Effector CD4-positive, alpha-beta T cell (primary cell): ENCODE measurements at places on chromosomes 5 and 9.

GRCh38 chr5:10304932-10305331 is 2.8 kb downstream of the CMBL start:
- DNase-seq = no peak

DNA sequence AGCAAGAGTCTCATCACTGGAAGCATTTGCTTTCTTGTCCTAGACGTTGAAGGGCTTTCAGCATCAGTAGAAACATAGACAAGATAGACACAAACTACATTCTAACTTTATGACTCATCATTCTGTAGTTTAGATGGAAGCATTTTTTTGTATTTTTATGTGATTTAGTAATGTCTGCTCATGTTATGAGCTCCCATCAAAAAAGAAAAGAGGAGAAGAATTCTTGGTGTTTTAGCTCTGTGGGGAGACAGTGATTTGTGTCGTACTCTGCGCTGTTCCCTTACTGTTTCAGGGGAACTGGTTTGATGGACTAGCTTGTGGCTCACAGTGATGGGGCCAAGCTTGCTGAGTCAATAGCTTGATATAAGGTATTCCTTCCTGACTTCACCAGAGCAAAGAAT is 159.2 kb upstream of the WWC1 start:
- no peak for DNase-seq

DNA sequence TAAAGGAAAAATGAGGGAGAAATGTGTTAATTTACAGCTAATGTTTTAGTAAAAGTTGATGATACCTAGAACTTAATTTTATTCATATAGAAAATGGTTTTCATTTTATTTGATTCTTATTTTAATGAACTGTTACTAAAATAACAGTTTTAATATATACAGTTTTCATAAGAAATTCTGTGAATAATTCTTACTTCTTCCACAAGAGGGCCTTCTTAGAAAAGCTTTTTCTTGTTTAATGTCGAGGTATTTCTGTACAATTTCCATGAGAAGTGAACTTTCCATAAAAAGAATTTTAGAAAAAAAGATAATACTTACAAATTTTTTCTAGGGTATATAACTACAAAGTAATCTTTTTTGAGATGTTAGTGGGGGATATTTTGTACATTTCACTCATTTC is 73.9 kb downstream of the KLF9 start:
- no peak for DNase-seq

DNA sequence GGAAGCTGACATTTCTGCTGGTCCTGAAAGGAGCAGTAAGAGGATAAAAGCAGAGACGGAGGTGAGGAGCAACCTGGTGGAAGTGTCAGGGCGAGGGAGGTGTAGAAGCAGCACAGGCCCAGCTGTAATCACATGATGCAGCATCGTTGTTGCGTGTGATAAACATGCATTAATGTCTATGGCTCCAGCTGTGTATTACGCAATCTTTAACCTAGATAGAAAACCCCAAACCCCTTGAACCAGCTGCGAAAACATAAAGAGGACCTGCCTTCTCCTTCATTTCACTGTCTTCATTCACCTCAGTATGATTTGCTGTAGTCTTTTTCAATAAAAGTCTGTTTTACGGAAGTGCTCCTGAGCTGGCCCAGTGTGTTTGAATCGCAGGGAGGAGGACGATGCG is 162.9 kb downstream of the NTRK2 start:
- no peak for DNase-seq
